ENCODE measurements at places on chromosomes 12 and 14.
A peak's percentile ranks its signal among the peaks of the same experiment; 100 is the strongest.

GRCh38 chr12:92034858-92035401 lies 110.7 kb downstream of the BTG1 start:
- DNase-seq: peak; percentile 53

GRCh38 chr12:20438299-20438779 lies 70.0 kb downstream of the PDE3A start:
- DNase-seq: peak; percentile 87

- no peak for DNase-seq
These were observed 54.6 kb upstream of the CCDC175 start for GRCh38 chr14:59631237-59631636.

GRCh38 chr14:33163600-33163999 lies 224.9 kb downstream of the NPAS3 start:
- no peak for DNase-seq

DNA sequence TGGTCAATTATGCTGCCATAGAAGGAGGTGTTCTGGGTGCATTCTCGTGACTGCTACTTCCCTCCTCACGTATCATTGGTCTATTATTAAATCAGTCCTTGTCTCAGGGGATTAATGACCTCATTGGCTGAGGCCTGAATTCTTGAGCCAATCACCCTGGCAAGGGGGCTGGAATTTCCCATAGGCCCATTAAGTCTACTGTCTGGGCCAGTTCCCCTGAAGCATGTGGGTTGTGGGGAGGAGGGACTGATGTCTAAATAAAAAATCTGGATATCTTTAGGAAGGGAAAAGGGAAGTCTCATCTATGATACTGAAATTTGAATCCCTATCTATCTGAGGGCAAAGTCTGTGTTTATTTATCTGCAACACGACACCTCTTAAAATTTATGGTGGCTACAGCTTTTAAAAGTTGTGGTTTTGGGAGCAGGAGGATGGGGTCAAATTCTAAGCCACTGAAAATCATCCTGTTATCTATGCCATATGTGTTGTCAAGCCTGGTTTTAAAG lies 71.9 kb downstream of the DYRK2 start:
- peak; percentile 39 for DNase-seq

DNA sequence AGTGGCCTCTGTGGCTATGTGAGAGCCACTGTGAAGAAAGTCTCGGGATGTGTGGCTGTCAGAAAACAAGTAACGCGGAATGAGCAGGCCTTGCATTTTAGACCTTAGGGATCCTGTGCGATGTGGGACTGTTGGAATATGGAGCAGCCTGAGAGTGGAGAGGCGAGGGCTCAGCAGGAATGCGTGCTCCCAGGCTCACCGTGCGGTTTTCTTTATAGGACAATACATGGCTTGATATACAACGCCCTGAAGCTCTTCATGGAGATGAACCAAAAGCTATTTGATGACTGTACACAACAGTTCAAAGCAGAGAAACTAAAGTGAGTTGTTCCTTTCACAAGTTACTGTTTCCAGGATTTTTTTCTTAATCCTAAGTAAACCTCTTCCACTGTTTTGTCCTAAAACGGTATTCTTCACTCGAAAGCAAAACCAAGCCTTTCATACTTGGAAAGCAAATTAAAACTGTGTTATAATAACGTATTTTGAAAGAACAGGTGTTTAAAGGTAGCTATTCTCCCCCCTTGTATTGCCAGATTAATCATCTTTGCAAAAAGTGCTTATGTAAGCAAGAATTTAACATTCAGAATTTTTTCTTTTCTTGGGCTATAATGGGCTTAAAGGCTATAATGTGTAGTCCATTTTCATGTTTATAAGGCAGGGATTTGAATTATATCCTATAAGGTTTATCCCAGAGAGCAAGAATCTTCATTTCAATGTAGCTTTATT lies 54.8 kb upstream of the DYNC1H1 start:
- no peak for DNase-seq

DNA sequence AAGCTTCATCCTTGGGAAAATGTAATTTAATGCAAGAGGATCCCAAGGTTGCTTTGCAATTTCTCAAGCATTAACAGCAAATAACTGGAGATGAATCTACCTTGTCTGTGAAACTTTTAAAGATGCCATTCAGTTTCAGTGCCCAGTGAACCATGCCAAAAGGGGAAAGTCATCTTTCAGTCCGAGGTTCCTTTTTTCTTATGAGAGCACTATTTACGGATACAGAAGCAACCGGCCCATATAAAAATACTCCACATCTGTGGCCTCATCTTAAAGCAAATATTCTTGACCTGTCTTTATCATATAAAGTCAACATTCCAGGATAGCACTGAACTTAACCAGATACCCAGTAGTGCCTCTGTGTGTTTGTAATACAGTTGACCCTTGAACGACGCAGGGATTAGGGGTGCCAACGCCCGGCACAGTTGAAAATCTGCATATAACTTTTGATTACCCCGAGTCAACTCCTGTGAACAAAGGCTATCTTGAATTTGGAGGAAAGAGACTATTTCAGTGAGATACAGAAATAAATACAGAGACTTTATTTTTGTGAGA lies 209.4 kb downstream of the PCNX1 start:
- no peak for DNase-seq

DNA sequence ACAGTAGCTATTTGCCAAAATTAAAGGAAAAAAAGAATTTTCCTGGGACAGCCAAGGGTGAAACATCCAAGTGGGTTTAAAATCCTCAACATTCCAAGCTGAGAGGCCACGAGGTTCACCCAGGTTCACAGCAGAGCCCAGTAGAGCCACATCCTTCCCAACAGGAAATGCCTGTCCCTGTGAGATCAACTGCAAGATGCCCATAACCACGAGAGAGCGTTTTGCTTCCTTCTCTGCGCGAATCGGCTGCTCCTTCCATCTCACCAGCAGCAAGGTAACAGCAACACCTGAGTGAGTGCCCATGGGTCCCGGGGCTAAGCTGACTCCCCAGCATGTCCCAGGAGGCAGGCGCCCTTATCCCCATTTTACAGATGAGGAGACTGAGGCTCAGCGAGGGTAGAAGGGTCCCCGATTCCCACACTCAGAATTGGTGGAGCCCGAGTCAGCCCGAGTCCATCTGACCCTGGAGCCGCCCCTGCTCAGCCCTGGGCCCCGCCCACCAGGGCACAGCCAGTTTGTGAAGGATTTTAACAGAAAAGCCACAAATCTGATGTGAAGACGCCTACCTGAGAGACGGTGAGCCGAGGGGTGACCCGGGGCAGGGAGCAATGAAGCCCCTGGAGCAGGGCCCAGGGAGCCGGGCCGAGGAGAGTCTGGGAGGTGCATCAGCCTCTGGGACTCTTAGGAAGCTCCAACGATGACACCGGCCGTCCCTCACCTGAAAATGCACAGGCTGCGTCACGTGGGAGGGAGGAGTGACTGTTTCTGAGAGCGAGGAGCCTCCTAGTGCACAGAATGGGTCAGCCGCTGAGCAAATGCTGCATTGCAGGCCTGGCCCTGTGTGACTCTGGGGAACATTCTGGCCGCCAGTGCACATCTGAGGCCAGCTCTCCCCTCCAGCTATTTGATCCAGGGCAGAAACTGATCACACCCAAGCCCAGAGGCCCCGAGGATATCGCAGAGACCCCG lies 236.9 kb upstream of the SFSWAP start:
- DNase-seq: no peak

- peak; percentile 65 for DNase-seq
These were observed 37.8 kb downstream of the MYO1H start for GRCh38 chr12:109385339-109386058.

DNA sequence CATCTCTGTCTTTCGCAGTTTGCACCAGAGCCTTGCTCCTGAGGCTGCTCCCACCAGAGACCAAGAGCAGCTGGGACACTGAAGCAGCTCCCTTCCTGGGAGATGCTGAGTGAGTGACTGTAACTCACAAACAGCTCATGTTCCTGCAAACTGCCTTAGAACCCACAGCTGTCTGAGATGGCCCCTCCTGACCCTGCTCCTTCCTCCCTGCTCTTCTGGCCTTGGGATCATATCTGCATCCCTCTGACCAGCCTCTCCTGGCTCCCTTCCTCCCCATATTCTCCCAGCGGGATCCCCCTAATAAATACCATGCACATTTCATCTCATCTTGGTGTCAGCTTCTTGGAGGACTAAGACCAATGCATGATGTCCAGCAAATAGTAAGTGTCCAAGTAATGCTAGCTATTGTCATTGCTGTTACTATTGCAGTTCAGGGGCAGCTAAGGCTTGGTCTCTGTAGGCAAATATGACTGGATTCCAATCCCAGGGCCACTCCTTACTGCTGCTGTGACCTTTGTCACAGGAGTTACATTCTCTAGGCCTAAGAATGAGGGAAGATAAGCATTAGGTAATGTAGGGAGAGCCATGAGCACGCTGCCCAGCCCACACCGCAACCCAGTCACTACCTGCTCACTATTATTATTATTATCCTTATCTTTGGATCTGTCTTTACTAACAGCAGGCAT lies 47.9 kb downstream of the SYNE3 start:
- no peak for DNase-seq

GRCh38 chr14:68938271-68939150 lies 40.6 kb downstream of the ACTN1 start:
- DNase-seq: peak; percentile 43

DNA sequence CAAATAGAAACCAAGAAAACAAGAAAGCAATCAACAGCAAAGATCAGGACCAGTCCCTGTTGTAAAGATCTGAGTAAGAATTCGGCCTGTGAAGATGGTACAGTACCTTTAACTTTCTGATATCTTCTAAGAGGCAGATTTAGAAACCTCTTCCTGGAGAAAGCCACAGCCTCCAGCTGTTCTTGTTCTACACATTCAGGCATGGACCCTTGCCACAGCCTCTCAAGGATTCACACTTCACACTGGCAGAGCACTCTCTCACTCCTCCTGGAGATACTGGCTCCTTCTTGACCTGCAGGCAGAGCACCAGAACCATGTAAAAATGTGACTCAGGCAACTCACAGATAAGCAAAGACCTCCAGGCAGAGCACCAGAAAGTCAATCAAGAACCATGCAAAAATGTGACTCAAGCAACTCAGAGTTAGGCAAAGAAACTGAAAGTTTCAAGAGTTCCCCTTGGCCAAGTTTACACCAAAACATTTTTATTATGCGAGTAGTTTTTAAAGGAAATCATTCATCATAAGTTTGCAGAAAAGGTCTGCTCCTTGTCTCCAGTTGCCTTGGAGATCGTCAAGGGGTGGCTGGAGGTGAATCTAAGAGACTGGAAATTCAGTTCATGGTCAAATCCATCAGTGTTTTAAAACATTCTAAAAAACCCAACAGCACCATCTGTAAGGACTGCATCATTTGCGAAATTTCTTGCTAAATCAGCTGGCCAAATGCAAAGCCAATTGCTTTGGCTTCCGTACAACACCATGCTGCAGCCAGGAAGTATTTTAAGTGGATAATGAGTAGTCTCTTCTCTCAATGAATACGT lies 119.3 kb upstream of the MDM1 start:
- DNase-seq: peak; percentile 63

DNA sequence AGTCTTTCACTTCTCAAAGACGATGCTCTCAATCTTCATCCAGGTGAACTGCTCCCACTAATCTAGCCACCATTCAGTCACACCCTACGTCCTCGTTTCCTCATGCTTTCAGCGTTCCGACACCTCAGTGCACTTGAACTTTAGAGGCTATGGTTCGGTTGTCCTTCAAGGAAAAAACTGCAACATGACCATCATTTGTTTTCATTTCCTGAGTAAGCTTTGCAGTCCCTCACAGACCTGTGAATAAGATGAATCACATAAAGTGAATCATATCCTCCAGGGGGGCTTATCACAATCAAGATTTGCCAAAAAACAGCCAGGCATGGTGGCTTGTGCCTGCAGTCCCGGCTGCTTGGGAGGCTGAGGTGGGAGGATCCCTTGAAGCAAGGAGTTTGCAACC lies 80.2 kb downstream of the TMCC3 start:
- peak; percentile 18 for DNase-seq

GRCh38 chr14:78782551-78782950 lies 612.4 kb downstream of the NRXN3 start:
- DNase-seq: no peak

GRCh38 chr14:75191100-75191499 lies 14.7 kb upstream of the TMED10 start:
- no peak for DNase-seq

DNA sequence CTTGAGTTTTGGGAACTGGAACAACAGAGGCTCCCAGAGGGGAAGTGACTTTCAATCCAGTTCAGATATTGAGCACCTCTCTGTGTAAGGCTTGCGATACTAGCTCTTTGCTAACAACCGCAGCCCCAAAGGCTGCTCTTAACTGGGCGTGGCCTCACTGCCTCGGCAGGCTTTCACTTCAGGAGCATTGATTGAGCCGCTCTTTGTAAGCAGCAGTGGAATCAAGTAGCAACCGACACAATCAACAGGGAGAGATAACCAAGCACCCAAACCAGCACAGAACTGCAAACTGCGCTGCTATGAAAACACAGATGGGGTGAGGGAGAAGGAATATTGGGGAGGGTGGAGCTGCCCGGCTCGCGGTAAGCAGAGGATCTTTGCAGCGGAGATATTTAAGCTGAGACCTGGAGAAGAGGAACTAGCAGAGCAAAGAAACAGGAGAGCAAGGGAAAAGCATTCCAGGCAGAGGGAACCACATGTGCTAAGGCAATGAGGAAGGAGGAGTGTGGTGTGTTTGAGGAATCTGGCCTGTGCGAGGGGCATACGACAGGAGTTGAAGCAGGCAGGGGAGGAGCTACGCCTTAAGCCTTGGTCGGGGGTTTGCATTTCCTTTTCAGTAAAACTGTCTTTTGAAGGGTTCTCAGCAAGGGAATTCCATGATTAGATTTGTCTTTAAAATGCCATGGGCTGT lies 17.3 kb upstream of the YY1 start:
- DNase-seq: peak; percentile 53

DNA sequence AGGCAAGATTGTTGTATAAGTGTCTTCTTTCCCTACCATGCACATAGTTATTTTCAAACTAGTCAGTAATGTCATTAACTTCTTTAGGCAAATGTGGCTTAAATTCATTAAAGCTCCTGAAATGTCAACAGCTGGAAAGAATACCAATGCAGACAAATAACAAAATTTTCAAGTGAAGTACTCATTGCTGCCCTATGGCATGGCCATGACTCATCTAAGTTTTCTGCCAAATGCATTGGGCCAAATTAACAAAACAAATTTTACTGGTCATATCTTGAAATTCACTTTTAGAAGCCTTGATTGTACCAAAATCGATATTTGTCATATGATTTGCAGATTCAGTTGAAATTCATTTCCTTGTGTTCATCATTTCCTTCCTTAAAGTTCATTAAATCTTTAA lies 915.9 kb downstream of the SLC6A15 start:
- DNase-seq: no peak

DNA sequence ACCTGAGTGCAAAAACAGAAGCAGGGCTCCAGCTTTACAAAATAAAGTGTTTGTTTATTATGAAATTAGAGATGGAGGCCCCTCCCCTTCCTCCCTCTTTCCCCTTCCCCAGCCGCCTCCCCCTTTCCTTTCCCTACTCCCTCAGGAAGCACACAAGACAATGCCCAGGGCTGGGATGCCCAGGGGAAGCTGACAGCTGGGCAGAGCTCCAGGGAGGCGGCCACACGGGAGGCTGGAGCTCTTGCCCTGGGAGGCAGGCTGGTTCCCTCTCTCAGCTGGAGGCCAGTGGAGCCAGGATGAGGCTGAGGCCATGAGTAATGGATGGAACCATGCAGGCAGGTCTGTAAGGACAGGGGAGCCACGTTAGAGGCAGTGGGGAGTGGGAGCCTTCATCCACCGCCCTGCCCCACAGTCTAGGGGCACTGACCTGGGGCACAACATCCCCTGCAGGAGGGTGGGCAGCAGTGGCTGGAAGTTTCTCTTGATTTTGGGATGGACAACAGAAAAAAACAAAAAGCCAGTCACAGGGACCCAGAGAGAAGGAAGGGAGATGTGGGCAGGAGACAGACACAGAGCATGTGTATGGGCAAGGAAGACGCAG lies 5.1 kb downstream of the PSMB11 start:
- DNase-seq: peak; percentile 71
